Psoas muscle (tissue), 8 donors: ENCODE measurements at places on chromosomes 1 and 21. TPM values are rescaled to one million over a fixed set of nuclear protein-coding genes. Genes with fewer than 3 reads are reported as not detected.

Gene LRRN2
- 2.2 TPM for total RNA-seq

GRCh38 chr1:58409336-58409735 is 137.2 kb downstream of the OMA1 start:
- no peak for DNase-seq

DNA sequence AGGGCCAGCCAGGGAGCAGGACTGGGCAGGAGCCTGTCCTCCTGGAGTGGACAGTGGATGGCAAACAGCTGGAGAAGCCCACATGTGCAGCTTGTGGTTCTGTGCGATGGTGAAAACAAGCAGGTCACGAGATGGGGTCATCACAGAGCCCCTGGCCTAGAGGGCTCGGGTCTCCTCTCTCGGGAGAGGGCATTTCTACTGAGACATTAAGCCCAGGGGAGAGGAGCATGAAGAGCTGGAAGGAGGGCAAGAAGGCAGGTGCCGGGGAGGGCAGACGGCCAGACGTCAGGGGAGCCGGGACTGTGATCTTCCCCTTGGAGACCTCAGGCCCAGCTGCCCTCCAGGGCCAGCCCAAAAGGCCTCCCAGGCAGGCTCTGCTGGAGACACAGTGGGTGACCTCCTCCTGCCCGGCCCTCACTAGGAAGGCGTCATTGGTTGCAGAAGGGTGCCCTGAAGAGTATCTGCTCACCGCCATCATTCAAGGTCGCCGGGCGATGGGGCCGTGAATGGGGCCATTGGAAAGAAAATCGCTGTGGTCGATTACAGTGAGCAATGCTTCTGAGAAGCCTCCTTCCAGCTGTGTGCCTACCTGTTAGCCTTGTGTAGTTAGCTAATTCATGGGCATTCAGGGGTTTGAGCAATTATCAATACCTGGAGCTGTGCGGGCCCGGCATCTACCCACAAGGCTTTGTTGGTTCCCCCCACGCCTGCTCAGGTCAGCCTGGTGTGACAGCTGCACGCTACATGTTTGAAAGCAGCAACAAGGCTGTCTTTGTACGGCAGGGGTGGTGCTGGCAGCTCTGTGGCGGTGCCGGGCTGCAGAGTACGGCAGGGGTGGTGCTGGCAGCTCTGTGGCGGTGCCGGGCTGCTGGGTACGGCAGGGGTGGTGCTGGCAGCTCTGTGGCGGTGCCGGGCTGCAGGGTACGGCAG is 72.3 kb upstream of the ACTRT2 start:
- no peak for DNase-seq

Gene S100A8
- total RNA-seq, result 57.0 TPM

- no peak for DNase-seq
Measured at GRCh38 chr1:15459771-15460707, 3.5 kb downstream of the CELA2A start.

DNA sequence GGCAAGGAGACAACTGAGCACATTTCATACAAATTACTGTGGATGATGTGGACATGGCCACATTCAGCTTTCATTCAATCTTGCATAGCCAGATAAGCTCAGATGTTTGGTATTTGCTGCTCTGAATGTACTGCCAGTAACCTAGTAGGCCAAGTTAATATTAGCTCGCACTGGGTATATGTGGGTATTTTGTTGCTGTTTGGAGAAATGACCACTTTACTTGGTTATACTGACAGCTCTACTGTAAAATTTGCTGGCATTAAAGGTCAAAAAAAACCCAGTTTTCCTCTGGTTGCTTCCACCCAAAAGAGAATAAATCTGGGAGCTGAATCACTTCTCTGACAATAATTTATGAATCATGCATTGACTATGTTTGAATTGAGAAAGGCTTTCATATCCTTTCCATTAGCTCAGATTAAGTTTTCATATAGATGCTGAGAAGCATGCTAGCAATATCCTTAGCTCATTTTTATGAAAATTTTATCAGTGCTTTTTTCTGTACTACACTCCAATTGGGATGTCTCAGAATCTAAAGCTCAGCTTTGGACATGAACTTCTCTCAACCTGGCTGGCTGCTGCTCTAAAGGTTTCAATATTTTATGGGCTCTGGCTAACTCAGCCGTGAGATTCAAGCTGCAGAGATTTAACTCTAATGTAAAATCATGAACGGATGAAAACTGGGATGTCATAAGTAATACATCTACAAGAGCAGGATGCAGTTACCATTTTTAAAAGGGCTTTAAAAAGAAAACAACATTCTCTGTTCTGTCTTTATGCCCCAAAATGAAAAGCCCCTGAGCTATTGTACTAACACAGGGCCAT is 330.0 kb downstream of the BARHL2 start:
- no peak for DNase-seq

GRCh38 chr1:109791495-109792043 is 27.8 kb upstream of the EPS8L3 start:
- DNase-seq, result no peak

Gene KCNE2
- 0.44 TPM for total RNA-seq

Gene FAM177B
- total RNA-seq, result not detected

DNA sequence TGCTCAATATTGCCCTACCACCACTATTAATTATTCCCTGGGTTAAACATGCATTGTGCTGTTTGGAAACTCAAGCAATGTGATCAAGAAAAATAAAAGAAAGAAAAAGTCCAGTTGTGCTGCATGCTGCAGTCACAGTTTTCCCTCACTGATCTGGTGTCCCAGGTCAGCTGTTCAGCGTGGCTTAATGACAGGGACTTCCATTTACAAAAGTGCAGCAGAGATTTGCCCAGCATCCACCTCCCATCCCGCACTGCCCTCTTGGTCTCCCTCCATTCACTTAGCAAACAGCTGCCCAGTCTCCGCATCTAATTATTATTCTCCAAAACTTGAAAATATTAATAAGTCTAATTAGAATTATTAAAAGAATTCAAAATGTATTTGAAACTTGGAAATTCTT is 2.0 kb upstream of the OR2T4 start:
- no peak for DNase-seq

GRCh38 chr1:244207935-244208244 is 156.8 kb downstream of the ZBTB18 start:
- no peak for DNase-seq

- no peak for DNase-seq
Measured at GRCh38 chr21:36472377-36472776, 7.5 kb downstream of the CLDN14 start.

Gene ADAM30
- total RNA-seq, result not detected

DNA sequence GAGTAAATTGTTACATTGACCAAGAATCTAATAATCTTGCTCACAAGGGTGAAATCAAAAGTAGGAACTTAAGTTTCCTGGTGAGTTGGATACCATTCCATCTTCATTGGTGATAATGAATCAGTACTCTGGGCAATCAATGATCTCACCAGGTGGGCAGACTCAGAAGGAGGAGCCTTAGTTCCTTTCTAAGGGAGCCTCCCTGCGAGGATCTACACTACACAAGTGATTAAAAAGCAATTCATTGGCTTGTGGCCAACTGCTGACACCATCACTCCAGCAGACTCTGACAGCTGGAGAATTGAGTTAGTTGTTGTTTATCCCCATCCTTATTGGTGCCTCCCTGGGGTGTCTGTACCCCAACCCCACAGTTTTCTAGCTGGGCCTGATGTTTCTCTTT is 84.1 kb upstream of the VANGL1 start:
- no peak for DNase-seq

DNA sequence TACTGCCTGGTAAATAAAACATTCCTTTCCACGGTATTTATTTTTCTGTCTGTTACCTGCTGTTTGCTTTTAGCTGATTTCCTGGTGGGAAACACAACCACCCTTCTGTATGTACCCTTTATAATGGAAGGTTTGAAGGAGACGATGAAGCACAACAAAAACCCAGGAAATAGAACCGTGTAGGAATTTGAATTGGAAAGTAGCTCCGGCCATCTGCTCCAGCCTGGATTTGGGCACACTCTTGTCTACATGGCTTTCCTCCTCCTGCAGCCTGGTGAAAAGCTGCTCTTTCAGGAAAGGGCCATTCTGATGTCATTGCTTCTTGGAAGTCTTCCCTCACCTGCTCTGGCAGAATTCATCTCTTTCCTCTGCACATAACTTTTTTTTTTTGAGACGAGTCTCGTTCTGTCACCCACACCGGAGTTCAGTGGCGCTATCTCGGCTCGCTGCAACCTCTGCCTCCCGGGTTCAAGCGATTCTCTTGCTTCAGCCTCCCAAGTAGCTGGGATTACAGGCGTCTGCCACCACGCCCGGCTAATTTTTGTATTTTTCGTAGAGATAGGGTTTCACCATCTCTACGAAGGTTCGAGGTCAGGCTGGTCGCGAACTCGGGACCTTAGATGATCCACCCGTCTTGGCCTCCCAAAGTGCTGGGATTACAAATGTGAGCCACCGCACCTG is 2.7 kb downstream of the AK4 start:
- no peak for DNase-seq

Gene IL10
- total RNA-seq, result 0.44 TPM

DNA sequence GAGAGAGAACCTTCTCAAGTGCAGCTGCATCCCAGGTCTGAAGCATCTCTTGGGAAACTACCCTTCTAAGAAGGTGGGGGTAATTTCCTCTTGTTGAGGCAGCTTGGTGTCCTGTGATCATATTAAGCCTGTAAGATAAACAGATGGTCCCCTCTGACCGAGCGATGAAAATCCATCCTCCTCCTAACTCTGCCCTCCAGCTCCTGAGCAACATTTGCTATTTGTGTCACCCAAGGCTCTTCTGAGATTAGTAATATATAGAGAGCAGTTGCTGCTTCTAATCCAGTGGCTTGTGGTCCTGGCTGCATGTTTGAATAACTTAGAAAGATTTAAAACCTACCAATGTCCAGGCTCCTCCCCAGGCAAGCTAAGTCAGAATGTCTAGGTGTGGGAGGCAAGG is 123.7 kb downstream of the DISC1 start:
- no peak for DNase-seq

GRCh38 chr1:155037043-155037442 is 3.4 kb downstream of the DCST1 start:
- no peak for DNase-seq
